T-helper 9 cell (primary cell): ENCODE measurements at places on chromosomes 5 and 9.

DNA sequence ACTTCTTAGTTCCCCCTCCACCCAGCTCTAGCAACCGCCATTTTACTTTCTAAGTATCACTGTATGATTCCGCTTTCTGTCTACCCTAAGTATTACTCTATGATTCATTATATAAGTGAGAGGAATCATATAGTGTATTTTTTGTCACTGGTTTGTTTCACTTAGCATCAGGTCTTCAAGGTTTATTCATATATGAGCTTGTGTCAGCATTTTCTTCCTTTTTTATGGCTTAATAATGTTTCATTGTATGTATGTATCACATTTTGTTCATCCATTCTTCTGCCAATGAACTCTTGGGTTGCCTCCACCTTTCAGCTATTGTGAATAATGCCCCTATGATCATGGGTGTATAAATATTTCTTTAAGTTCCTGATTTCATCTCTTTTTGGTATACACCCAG lies 222.8 kb downstream of the SNCAIP start:
- no peak for DNase-seq

DNA sequence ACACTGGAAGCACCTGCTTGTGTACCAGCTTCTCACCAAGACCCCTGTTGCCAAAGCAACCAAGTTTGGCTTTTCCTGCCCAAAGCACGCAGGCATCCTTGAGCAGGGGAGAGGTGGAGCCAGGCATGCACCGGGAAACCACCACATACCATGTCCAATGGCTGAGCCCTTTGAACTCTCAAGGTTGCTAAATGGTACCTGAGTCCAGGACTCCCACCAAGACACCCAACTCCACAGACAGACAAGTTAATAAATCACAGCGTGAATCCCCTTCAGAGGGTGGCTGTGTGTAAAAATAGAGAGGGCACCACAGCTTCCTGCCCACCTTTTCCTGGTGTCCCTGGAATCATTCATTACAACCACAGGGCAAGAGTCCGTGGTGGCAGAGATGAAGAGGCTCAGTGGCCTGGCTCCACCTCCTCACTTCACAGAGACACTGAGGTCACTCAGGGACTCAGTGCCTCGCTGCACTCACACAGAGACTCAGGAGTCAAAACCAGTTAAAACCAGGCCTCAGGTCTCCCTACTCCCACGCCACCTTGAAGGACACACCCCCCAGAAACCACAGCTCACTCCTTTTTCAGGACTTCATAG lies 143.7 kb downstream of the C5orf15 start:
- DNase-seq: no peak

DNA sequence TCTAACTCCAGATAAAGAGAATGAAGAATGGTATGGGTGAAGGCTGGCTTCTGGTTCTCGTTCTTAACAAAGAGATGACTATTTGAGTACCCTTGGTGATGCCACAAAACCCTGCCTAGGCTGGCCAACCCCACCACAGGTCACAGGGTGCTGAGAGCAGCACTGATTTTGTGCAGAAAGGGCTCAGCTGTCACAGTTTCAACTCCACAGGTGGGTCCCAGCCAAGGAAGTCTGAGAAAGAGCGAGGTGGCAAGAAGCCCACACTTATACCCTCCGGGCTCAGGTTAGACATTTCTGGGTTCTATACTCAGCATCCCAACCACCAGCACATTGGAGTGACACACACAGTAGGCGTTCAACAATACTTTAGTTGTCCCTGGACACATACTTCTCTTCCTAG lies 118.1 kb downstream of the SLIT3 start:
- no peak for DNase-seq

GRCh38 chr5:123452401-123452800 lies 29.2 kb upstream of the CEP120 start:
- DNase-seq: no peak

DNA sequence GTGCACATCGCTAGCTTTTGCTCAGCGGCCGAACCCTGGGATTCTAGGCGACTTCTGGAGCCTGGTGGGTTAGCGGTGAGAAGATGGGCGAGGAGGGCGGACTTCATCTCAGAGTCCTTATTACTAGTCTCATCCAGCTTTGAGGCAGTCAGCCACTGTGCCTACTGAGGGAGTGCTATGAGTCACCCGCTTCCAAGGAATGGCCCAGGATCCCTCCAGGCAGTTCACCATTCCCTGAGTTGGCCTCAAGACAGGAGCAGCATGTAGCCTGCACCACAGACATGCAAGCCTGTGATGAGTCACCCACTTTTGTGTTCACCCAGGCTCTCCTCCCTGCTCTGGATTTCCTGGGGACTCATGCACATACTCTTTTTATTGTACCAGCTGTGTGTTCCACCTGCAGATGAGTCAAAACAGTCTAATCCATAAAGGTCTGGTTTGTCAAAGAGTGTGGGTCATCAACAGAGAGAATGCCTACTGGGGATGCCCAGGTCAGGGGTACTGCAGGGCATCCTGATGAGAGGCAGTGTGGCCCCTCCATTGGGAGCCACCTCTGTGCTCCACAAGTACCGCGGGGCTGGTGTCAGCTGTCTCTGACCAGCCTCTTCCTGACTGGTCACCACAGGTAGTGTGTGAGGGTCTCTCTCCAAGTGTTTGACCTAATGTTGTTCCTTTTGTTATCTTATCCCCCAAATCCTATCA lies 20.2 kb downstream of the SLC22A5 start:
- DNase-seq: no peak

- no peak for DNase-seq
These were observed 160.9 kb downstream of the GIN1 start for GRCh38 chr5:102959055-102959454.

DNA sequence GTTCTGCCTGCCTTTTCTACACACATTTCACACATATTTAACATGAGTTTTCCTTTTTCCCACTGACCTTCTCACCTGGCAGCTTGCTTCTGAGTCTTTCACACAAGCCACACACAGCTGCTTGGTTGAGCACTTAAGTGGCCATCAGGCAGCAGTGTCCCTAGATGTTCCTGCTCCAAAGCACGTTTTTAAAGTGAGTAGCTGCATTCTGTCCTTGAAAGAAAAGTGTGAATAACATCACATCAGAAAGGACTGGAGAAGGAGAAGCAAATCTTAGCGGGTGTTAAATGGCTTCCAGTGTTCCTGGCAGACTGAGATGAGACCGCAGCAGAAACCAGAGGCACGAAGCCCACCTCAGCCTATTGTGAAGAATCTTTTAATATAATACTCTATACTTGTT lies 209.2 kb upstream of the IRX4 start:
- no peak for DNase-seq

GRCh38 chr5:55031492-55031891 lies 7.4 kb downstream of the GZMK start:
- no peak for DNase-seq

DNA sequence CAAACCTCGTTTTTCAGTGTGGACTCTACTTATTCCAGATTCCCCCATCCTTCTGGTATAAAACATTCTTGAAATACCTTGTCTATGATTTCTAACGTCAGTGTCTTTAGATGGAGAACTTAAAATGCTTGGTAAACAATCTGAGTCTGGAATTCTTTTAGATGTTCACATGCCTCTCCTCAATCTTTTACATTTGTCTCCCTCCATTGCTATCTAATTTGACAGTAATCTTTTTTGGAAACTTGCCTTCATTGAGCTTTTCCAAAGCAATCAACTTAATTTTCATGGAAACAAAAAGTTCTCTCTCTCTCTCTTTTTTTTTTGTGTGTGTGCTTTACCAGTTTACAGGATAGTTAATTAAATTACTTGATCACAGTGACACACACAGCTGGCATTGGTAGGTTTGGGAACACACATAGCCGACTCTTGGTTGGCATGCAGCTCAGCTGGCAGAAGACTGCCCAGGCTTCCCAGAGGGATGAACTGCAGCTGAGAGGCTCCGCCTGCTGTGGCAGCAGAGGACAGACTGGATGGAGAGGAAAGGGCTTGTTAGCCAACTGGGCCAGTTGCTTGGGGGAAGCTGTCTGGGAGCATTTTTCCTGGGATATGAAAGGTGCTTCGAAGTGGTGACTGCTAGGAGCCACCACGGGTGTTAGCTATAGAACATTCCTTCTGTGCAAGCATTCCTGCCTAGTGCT lies 271.3 kb downstream of the ZSWIM6 start:
- DNase-seq: no peak

DNA sequence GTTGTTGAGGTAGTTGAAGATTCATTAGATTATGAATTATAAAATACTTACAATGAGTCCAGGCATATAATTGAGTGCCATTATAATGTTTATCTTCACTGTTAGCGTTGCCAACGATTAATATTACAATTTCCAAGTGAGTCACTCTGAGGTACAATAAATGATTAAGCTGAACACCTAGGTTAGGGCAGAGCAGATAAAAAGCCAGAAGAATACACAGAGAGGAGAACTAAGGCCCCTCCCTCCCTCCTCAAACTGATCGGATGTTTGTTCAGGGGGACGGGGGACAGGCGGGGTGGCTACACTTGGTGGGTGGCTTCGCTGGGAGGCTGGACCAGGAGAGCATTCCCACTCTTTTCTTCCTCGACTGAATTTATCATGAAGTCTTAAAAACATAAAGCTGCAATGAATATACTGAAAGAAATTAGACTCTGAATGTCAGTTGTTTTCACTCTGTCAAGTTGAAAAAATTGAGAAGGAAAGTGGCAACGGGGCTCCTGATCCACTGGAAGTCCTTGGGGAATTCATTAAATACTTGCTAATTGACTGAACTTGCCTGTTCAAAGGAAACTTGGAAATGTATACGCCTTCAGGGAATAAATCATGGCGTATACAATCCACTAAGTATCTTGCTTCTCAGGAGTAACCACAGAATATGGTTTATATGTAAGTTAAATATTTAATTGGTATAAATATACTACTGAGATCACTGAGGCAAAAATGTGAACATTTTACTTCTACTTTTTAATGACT lies 198.1 kb downstream of the TSSK1B start:
- no peak for DNase-seq

GRCh38 chr5:83394190-83394589 lies 77.4 kb upstream of the VCAN start:
- DNase-seq: no peak

GRCh38 chr9:98357921-98358535 lies 102.6 kb upstream of the TBC1D2 start:
- no peak for DNase-seq

- no peak for DNase-seq
These were observed 64.3 kb downstream of the CDH18 start for GRCh38 chr5:19923742-19924141.

DNA sequence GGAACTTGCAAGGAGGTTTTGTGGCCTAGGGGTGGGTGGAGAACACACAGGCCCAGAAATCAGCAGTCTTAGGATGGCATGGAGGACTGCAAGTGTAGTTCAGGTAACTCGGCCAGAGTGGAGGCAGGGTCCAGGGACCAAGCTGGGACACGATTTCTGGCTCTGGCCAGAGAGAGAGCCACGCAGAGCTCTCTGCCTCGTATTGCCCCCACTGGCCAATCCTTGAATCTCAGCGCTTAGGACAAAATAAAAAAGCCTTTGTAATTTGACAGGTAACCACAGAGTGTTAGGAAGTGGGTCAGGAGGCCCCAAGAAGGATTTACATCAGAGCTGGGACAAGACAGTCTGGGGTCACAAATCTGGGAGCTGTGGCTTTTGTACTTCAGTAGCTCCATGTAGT lies 11.7 kb downstream of the MAP3K1 start:
- no peak for DNase-seq

- DNase-seq: no peak
These were observed 90.2 kb downstream of the PLK2 start for GRCh38 chr5:58369513-58370190.

GRCh38 chr5:96370976-96371375 lies 62.1 kb downstream of the PCSK1 start:
- DNase-seq: no peak

GRCh38 chr5:88667496-88668201 lies 215.3 kb downstream of the MEF2C start:
- DNase-seq: no peak

GRCh38 chr9:97579914-97580313 lies 53.3 kb downstream of the TSTD2 start:
- no peak for DNase-seq

- no peak for DNase-seq
These were observed 25.5 kb upstream of the B4GALT1 start for GRCh38 chr9:33192493-33193255.
